PC-3 (cell line): ENCODE measurements at places on chromosomes 4 and X. TPM values are rescaled to one million over a fixed set of nuclear protein-coding genes. Genes with fewer than 3 reads are reported as not detected.

DNA sequence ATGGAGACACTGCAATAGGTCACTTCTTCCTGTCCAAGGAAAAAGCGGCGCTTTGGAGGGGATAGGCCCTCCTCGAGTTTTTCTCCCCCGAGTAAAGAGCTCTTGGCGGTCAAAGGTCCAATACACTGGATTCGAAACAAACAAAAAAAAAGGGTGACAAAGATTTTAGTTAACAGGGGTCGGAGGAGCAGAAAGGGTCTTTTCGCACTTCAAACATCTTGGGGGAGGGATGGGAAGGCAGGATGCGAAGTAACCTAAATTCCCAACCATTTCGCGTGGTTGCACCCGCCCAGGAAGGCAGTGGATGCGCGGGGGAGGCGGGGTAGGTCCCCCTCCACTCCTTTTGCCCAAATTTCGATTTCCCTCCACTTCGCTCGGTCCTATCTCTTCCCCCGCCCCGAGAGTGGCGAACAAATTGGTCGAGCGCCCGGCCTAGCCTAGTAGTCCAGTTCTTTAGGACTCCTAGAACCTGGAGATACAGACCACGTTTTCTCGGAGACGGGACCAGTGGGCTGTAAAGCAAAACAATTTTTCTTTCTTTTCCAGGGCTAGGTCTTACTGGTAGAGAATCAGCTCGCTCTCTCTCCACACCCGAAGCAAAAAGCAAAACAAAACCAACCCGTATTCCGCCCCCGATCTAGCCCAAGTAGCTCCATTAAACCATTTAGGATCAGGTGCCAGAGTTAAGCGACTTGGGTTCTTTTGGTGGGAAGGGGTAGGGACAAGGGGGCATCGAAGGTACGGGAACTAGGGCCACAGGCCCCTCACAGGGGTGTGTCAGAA, 2.0 kb upstream of the STAG2 start:
- H3K27me3 ChIP-seq = no peaks in the 10 kb centered on the region
- H3K4me1 ChIP-seq = peaks cover 15% of the 10 kb centered on the region
- DNase-seq = peak; percentile 43
- no peaks in the 10 kb centered on the region for H3K36me3 ChIP-seq
- H3K27ac ChIP-seq = peak overlapping the region; percentile 77
- H3K4me3 ChIP-seq = peak overlapping the region; percentile 90

- H3K36me3 ChIP-seq = no peaks in the 10 kb centered on the region
- no peak for DNase-seq
- H3K4me1 ChIP-seq = peaks cover 23% of the 10 kb centered on the region
Observed at GRCh38 chr4:8439914-8440491, 520 bp downstream of the ACOX3 start.

GRCh38 chr4:109872065-109872464, 24.2 kb downstream of the LRIT3 start:
- H3K27ac ChIP-seq = no peak overlapping the region
- DNase-seq = no peak
- H3K4me3 ChIP-seq = no peak overlapping the region
- no peaks in the 10 kb centered on the region for H3K27me3 ChIP-seq
- H3K36me3 ChIP-seq = no peaks in the 10 kb centered on the region
- peaks cover 17% of the 10 kb centered on the region for H3K4me1 ChIP-seq

GRCh38 chrX:112067601-112068000, 15.0 kb downstream of the TRPC5 start:
- no peak overlapping the region for H3K4me3 ChIP-seq
- no peaks in the 10 kb centered on the region for H3K27me3 ChIP-seq
- no peak overlapping the region for H3K27ac ChIP-seq
- DNase-seq = no peak
- H3K36me3 ChIP-seq = no peaks in the 10 kb centered on the region

DNA sequence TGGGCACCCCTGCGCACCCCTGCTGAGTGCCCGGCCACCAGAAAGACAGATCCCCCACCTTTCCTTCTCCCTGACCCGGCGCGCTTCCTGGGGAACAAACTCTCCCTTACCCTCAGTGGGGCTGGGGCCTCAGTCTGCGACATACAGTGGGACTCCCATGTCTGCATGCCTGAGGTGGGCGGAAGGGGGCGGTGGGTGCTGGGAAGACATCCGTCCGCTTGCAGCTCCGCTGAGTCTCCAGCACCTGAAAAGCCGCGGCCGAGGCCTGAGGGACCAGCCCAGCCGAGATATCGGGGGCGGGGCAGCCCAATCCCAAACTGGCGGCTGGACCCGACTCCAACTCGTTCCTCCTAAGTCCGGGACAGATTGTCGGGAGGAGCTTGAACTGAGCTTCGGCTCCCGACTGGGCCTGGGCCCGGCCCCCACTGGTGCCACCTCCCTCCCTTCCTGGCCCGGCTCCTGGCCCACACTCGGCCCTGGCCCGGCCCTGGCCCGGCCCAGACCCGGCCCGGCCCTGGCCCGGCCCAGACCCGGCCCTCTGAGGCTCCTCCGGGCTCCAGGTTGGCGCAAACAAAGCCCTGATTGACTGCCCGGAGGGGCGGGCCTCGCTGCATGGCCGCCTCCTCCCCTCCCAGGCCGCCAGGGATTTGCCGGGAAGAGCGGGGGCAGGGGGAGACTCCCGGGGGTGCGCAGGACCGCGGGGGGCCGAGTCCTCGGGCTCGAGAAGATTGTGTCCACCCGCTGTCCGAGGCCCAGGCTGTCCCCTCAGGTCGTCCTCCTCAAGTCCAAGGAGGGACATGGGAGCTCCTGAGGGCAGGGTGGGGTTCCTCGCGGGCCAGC, 877 bp upstream of the SLC16A2 start:
- DNase-seq = peak; percentile 70
- peak overlapping the region; percentile 74 for H3K27ac ChIP-seq
- no peaks in the 10 kb centered on the region for H3K27me3 ChIP-seq
- H3K4me3 ChIP-seq = peak overlapping the region; percentile 79
- peaks cover 11% of the 10 kb centered on the region; the same call in 1 of the 2 replicates for H3K4me1 ChIP-seq
- no peaks in the 10 kb centered on the region for H3K36me3 ChIP-seq

GRCh38 chrX:70979136-70979762, 48.4 kb upstream of the SLC7A3 start:
- no peaks in the 10 kb centered on the region for H3K4me1 ChIP-seq
- no peak overlapping the region for H3K4me3 ChIP-seq
- H3K36me3 ChIP-seq = no peaks in the 10 kb centered on the region

DNA sequence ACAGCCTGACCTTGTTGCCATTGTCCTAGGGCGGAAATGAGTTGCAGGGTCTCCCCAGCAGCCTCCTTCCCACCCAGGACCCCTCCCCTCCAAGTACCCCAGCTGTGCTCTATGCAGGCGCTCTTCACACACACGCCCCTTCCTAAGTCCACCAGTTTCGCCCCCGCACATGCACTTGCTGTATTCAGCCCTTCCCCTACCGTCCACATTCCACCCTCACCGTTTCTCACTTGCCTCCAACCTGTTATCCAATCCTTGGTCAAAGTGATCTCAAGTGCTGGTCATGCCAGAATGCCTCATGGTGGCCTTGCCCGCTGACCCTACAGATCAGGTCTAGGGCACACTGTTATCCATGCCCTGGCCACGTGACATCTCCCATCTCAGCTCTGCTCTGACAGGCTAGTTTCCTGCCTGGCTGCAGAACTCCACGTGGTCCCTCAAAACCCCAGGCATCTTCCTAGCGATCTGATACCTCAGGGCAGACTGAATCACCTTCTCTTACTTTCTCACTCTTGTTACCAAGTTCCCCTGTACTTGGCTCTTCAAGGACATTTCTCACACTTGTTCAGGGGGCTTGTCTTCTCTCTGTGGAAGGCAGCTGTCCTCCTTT, 39.7 kb downstream of the NSG1 start:
- 0 out of 2 replicates have a peak, but pooled peaks cover 3% of the 10 kb centered on the region for H3K4me1 ChIP-seq
- DNase-seq = no peak
- H3K27me3 ChIP-seq = no peaks in the 10 kb centered on the region
- H3K36me3 ChIP-seq = 0 out of 2 replicates have a peak, but pooled peaks cover 2% of the 10 kb centered on the region

- H3K36me3 ChIP-seq = no peaks in the 10 kb centered on the region
- peak overlapping the region; percentile 94 for H3K27ac ChIP-seq
- DNase-seq = peak; percentile 88
- H3K4me3 ChIP-seq = peak overlapping the region; percentile 52
Observed at GRCh38 chr4:86977621-86978184, 42.9 kb downstream of the AFF1 start.

DNA sequence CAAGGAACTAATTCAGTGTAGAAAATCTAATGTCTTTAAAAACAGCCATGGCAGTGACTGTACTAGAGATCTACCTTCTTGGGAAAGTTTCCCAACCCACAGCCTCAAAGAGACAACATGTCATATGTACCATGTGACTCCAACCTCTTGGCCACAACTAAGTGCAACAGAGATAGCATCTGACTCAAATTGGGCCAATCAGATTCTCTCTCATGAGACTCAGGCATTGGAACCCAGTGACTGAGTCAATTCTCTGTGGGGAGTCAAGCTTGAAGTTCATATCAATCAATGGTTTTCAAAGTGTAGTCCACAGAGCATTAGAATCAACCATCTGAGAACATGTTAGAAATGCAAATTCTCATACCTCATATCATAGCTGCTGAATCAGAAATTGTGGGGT, 123.3 kb downstream of the MBNL3 start:
- no peak overlapping the region for H3K4me3 ChIP-seq
- peaks cover 13% of the 10 kb centered on the region for H3K4me1 ChIP-seq
- no peak for DNase-seq

- H3K4me1 ChIP-seq = peaks cover 6% of the 10 kb centered on the region; the same call in 1 of the 2 replicates
- no peak for DNase-seq
- H3K36me3 ChIP-seq = no peaks in the 10 kb centered on the region
- H3K27ac ChIP-seq = no peak overlapping the region
Observed at GRCh38 chr4:100008048-100008447, 58.0 kb upstream of the H2AZ1 start.

GRCh38 chr4:40471923-40472322, 136.8 kb downstream of the CHRNA9 start:
- no peak overlapping the region for H3K27ac ChIP-seq
- peak; percentile 37 for DNase-seq
- no peaks in the 10 kb centered on the region for H3K36me3 ChIP-seq
- no peak overlapping the region for H3K4me3 ChIP-seq

DNA sequence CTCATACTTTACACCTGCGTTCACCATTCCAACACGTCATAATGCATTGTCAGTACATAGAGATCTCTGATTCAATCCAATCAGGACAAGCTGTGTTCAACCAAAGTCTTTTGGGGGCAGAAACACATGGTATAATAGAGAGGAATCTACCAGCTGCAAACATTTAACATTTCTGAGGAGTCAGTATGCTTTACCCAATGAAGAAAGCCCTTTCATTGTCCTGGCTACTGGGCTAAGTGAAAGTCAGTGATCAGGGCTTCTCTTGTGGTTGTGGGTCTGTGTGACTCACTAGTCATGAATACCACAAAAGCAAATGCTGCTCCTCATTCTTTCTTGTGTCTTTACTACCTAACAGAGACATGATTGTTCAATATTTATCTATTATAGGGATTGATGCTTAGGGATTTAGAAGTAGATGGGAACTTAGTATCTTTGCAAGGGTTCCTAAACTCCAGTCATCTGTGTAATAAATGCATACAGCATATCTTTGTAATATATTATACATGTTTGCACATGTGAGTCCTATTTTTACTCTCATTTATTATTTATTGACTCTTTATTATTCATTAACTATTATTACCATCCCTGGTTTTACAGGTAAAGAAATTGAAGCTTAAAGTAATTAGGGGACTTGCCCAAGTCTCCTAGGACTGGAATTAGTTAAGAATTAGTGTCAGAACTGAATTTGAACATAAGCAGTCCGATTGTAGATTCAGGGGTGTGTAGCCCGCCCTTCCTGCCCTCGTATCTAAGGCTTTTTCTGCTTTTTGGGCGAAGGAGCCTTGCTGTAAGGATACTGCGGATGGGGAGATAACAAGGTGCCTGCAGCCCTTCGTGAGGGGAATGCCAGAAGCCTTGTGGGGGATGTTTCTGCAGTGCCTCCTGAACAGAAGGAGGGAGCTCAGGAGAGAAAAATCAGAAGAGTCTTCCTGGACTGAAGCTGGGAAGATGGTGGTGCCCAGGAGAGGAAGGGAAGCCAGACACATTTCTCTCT, 353.1 kb upstream of the BOD1L1 start:
- H3K36me3 ChIP-seq = no peaks in the 10 kb centered on the region
- peak; percentile 72 for DNase-seq
- peak overlapping the region; percentile 36; the same call in 1 of the 2 replicates for H3K27ac ChIP-seq
- no peaks in the 10 kb centered on the region for H3K27me3 ChIP-seq

DNA sequence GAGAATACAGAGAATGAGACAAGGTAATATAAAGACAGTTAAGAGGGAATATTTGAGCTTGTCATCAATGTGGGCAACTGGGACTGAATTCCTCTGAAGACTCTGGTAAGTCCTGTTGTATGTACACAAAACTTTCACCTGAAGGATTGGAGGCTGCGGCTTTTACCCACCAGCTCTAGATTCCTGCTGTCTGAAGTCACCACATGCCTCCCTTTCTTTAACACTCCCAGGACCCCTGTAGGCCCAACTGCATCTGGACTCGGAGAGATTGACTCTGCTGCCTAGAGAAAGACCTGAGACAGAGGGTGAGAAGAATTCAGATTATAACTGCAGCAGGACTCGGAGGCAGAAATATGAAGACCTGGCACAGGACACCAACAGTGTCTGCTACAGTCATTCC, 1048.0 kb downstream of the PDHA2 start:
- H3K4me1 ChIP-seq = no peaks in the 10 kb centered on the region
- no peak for DNase-seq
- no peaks in the 10 kb centered on the region for H3K27me3 ChIP-seq
- no peak overlapping the region for H3K4me3 ChIP-seq
- no peaks in the 10 kb centered on the region for H3K36me3 ChIP-seq
- H3K27ac ChIP-seq = no peak overlapping the region

DNA sequence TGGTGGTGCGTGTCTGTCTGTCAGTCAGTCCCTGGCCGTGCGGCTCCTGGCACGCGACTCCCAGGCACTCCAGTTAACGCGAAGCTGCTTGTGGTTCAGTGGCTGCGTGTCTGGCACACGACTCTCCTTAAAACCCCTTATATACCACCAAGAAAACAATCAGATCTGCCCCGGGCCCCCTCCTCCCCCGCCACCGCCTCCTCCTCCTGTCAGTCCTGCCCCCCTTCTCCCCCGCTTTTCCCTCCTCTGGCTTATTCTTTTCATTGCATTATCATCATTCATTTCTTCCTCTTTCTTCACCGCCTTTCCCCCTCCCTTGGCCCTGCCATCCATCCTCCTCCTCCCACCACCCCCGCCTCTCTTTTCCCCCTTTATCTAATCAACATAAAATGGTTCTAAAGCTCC, at the start of gene NEUROG2:
Gene NEUROG2 (minus strand): TSS at position 115 of the 405 bp plus-strand sequence. CDS start 705 bp downstream, outside the sequence.
- H3K27me3 ChIP-seq = peaks cover 79% of the 10 kb centered on the region
- H3K27ac ChIP-seq = no peak within 1 kb of the TSS
- H3K4me3 ChIP-seq = peak within 1 kb of the TSS; percentile 69
- H3K4me1 ChIP-seq = peaks cover 6% of the 10 kb centered on the region; the same call in 1 of the 2 replicates
- no peak for DNase-seq

CT83 gene
- total RNA-seq = not detected in 2 replicates

GPR34 gene
- not detected in 2 replicates for total RNA-seq

REPS2 gene
- 2.6 and 6.3 TPM in 2 replicates for total RNA-seq

MSL3 gene
- 28.6 and 30.3 TPM in 2 replicates for total RNA-seq

TEX11 gene
- total RNA-seq = not detected in 2 replicates

FGFBP2 gene
- not detected in 2 replicates for total RNA-seq

TREX2 gene
- 1.4 and 4.7 TPM in 2 replicates for total RNA-seq

CLCN4 gene
- total RNA-seq = 13.7 and 16.3 TPM in 2 replicates

SHISA3 gene
- 29.5 and 33.5 TPM in 2 replicates for total RNA-seq

NWD2 gene
- under 0.01 and 0.06 TPM in 2 replicates for total RNA-seq
